Activated CD8-positive, alpha-beta memory T cell treated with anti-CD3 and anti-CD28 coated beads for 4 hours (primary cell): ENCODE measurements at places on chromosomes 12 and 14.

- no peak for DNase-seq
Measured at GRCh38 chr12:10562306-10562933, 51.0 kb downstream of the MAGOHB start.

DNA sequence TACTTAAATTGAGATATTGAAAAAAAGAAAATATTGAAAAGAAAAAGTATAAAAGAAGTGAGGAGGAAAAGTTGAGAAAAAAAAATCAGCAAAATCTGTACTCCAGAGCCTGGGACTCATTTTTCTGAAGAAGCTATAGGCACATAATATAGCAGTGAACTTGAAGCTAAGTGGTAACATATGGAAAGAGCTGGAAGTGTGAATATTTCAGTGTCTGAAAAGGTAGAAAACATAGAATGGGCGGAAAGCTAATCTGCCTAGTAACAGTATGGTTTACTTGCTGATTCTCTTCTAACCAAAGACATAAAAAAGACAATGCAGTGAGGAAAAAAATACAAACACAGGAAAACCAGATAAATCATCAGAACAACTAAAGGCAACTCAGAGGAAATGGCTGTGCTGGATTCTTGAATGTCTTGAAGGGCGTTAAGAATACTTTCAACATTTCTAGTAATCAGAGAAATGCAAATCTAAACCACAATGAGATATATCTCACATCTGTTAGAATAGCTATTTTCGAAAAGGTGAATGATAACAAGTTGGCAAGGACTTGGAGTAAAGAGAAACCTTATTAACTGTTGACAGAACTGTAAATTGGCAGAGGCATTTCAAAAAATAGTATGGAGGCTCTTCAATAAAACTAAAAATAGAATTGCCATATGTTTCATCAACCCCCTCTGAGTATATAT is 784.6 kb downstream of the LRFN5 start:
- no peak for DNase-seq

DNA sequence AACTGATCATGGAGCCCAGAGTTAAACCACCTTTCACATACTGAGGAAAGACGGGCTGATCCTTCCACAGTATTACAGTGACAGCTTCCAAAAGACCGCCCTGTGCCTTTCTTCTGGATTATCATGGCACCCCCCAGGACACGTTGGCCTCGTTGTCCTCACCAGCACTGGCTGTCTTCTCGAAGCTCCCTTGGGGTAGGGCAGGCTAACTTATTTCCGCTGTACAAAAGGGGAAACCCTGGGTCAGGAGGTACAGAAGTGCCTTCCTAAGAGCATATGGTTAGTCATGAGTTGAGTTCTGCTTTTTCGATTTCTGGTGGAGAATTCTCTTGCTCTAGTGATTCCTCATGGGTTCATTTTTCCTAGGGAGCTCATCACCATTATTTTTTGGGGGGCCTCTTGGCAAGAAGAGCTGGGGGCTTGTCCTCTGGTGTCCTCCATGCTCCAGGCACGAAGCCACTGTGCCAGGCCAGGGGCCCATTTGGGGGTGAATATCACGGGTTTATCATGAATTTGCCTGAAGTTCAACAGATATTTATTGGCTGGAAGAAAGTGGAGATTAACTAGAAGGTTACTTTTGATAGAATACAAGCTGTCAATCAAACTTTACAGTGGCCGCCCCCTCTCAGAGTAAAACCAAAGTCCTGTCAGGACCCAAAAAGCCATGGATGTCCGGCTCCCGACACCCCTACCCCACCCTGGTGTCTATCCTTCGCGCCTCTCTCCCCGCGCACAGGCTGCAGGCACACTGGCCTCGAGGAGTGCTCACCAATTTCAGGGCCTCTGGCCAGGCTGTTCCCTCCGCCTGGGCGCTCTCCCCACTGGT is 8.8 kb upstream of the TRAF3 start:
- DNase-seq = no peak

- DNase-seq = no peak
Measured at GRCh38 chr14:55986069-55986468, 132.1 kb upstream of the PELI2 start.

GRCh38 chr12:127791217-127791616 is 475.8 kb upstream of the TMEM132C start:
- no peak for DNase-seq

- no peak for DNase-seq
Measured at GRCh38 chr12:57619434-57620244, 8.4 kb downstream of the ARHGEF25 start.

DNA sequence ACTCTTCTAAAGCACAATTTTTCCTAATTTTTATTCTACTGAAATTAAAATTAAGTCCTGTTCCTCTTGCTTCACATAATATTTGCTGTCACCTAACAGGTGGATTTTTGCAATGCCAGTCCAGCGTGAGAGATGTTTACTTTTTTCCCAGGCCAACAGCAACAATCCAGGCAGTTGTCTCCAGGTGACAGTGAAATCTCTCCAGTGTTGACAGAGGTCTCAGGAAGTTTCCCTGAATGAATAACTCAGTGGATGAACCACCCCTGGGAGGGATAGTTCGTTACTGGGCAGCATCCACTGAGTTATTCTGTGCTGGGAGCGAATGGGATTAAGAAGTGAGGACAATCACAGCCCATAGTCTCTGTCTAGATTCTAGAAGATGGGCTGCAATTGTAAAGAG is 7.1 kb upstream of the NT5DC3 start:
- no peak for DNase-seq

GRCh38 chr14:69115407-69116185 is 37.3 kb downstream of the DCAF5 start:
- no peak for DNase-seq

DNA sequence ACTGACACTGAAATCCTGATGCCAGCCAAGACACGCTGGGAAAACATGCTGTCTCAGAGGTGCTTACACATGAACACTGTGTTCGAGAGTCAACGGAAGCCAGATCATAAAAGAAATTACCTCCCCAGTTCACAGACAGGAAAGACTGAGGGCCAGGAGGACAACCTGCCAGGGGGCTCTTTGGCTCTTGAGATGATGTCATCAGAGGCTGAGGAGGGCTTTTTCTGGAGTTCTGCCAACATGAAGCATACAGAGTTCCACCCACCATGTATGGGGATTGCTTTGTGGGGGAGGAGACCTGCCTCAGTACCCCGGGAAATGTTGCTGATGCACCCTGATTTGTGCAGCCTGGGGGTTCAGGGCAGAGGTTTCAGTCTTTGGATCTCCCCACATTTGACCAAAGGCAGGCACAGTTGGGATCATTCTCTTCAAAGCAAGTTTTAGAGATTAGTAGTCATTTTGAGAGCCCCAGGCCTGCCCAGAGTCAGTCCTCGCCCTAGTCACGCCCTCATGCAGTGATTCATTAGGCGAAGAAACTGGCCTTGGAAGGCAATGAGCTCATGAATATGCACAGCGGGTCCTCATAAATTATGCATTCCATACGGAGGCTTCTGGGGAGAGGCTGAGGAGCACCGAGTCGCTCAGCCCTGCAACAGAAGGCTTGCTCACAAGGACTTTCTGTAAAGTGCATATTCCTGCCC is 34.9 kb upstream of the EML1 start:
- DNase-seq = no peak

DNA sequence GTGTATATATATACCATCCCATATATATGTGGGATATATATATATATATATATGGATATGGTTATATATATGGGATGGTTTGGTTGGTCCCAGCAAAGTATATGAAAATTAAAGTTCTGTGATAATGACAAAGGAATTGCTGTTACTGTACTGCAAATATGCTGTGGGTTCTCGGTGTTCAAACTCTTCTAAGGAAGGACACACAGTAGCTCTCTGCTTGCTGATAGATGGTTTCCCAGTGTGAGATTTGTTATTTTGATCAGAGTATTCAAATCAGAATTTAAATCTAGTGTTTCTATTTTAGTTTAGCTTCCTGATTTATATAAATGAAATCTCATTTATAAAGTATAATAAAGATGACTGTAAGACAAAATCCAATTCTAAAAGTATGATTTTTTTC is 19.7 kb downstream of the SLC35E3 start:
- no peak for DNase-seq

DNA sequence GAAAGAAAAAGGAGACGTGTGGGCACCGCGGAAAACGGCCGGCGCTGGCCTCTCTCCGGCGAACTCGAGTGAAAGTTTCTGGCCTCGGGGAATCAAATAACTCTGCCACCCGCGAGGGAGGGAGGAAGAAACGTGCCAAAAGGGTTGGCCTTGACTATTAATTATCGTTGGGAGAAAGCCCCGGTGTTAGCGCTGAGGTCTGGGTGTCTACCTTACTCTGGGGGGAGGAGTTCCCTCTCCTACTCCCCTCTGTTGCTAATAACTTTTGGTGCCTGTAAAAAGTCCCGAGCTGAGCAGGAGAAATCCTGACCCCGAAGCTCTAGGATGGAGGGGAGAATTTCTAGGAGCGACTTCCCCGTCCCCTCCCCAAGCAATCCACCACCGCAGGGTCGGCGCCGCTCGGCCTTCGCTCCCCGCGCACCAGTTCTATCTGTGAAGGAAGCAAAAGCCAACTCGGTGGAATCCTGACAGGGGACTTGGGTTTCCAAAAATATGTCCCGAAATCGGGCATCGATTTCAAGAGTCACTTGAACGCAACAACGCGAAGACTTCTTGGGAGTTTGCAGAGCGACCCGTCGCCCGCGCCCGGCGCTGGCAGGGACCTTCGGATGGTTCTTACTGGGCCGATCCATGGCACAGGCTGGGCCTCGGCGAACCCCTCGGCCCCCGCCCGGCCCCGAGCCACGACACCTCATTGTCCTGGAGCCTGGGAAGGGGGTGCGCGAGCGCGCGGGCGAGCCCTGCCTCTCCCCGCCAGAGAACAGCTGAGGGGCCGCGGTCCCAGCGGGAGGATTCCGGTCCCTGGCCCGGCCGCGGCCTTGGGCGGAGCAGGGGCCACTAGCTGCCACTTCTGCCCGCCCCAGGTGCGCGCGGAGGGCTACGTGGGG is 1.7 kb downstream of the OTX2 start:
- no peak for DNase-seq

- no peak for DNase-seq
Measured at GRCh38 chr12:79069009-79069408, 204.4 kb downstream of the SYT1 start.

GRCh38 chr14:103362780-103363179 is 22.4 kb upstream of the MARK3 start:
- no peak for DNase-seq

DNA sequence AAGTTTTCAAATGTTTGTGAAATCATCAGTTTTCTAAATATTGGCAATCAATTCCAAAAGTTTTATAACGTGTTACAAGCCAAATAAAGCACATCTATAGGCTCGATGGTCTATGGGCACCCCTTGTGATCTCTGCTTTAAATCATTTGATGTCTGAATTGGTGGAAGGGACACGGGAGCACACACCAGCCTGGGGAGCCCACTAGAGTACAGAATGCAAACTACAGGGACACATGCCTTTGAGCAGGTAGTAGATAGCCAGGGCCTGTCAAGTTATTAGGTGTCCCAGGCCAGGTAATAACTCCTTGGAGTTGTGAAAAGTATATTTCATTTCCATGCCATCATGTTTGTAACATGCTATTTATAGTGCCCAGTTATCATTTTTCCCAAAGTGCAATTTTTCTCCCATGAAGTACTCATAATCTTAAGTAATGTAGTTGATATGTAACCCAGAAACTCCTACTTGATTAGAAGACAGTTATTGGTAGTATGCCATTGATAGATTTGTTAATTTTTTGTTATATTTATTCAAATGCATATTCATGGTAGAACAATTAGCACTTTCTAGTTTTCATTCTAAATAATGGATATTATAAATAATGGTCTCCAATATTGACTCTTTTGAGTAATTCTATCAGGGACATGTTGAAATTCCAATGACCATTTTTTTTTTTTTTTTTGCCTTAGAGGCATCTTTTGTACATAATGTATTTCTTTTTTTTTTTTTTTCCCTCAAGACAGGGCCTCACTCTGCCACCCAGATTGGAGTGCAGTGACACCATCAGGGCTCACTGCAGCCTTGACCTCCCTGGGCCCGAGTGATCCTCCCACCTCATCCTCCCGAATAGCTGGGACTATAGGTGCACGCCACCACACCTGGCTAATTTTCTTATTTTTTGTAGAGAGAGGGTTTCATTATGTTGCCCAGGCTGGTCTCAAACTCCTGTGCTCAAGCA is 96.9 kb upstream of the FGD4 start:
- DNase-seq = no peak

- no peak for DNase-seq
Measured at GRCh38 chr14:100062590-100062989, 2.6 kb upstream of the EVL start.

DNA sequence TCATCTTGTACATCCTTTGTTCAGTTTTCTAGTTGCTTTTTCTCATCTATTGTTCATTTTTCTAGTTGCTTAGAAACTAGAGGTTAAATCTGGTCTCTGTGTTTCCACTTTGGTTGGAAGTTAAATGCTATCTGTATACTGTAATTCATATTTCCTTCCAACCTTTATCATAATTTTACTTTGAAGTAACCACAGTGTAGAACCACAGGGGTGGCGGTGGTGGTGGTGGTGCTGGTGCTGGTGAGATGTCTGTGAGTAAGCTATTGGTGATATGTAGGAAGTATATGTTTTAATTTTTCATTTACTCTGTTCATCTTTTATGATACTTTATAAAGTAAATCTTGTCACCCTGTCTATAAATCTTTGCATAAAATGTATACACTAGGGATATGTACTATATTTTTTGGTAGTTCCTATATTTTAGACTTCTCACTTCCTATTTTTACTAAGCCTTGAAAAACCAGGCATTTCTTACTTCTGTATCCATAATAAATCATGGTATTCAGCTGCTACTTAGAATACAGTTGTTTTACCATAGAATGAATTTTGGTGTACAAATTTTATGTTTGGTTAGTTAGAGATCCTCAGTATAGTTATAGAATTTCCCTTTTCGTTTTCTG is 31.9 kb downstream of the CCDC91 start:
- DNase-seq = peak; percentile 60

DNA sequence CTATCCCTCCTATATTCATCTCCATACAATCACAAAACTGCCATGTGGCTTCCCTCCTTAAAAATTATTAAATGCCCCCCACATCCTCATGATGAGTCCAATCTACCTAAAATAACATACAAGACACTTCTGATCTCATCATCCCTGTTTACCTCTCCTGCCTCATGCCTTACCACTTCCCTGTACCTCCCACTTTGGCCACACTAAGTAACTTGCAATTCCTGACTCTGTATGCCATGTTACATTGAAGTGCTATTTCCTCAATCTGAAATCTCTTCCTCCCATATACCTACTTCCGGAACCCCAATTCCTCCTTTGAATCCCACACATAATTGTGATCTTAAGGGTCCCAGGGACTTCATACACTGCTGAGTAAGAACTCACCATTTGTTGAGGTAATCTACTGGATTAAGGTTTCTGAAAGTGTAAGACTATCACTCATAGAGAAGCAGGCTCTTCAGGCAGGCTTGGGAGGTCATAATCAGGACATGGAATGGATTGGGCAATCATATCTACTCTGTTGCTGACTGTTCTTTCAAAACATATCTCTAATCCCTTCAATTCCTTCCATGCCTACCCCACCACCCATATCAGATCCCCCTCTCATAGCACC is 117.6 kb upstream of the PLEKHG7 start:
- no peak for DNase-seq

- no peak for DNase-seq
Measured at GRCh38 chr14:59281609-59282377, 93.3 kb downstream of the DAAM1 start.

- DNase-seq = no peak
Measured at GRCh38 chr12:26021534-26021933, 63.1 kb downstream of the RASSF8 start.

- DNase-seq = no peak
Measured at GRCh38 chr12:16474801-16475200, 127.4 kb downstream of the MGST1 start.

- DNase-seq = no peak
Measured at GRCh38 chr12:26275313-26276131, 80.1 kb downstream of the SSPN start.
